ENCODE measurements at places on chromosomes 16 and 17.

DNA sequence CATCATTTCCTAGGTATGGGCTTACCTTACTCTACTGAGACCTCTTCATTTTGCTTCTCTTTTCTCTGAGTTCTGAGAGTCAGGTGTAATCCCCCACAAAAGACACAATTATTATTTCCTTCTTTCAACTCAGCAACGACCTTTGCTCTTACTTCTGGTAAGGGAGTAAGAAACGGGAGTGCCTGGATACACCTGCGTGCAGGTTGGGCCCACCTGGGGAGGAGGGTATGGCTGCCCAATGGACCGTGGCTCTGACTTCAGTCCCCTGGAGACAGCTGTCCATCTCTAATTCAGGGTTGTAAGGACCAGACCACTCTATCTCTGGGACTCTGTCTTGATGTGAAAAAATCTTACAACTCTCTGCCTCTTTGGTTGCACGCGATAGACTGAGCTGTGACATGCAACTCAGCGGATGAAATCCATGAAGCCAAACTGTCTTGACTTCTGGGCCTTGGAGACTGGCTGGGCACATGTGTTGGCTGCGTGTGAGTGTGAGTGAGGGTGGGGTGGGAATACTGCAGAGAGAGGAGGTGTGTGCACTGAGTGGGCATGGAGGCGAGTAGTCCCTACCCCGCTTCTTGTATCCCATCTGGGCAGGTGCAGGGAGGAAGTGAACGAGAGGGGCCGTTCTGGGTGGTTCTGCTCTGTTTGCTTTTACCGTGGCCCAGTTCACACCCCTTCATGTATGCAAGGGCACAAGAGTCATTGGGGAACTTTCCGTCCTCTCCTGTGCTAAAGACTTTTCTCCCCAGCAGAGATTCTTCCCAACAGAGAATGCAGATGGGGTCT is 1.2 kb downstream of the TMEM238L start:
- no peak for DNase-seq

DNA sequence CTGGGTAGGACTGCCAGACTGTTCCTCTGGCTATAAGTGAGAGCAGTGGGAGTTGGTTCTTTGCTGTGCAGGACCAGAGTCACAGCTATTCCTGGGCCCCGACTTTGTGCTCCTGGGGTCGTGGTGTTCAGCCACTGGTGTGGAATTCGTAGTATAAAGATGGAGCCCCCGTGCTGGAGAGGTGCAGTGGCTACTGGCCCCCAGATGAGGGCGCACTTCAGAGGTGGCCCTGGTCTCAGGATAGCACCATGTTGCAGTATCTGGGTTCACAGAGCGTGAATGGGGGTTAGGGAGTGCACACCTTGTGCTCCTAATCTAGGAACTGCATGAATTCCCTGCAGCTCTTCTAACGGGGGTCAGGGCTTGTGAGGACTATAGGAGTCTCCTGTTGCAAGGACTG is 21.1 kb downstream of the TANC2 start:
- no peak for DNase-seq

DNA sequence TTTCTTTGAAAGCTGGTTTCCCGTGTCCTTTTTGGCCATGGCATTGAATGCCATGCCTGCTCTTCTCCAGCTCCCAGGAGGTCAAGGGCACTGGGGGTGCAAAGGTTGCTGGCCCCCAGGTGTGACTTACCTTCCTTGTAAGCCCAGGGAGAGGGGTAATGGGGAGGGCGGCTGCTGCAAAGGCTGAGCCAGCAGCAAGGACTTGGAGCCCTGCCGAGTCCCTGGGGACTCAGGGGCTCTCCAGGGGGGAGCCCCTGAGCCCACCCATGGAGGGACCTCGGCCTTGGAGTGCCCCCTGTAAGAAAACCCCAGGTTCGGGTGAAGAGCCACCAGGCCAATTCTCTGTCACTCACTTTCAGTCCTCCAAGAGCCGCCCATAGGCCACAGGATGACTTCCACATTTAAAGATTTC is 5.9 kb upstream of the CCL22 start:
- DNase-seq = no peak

DNA sequence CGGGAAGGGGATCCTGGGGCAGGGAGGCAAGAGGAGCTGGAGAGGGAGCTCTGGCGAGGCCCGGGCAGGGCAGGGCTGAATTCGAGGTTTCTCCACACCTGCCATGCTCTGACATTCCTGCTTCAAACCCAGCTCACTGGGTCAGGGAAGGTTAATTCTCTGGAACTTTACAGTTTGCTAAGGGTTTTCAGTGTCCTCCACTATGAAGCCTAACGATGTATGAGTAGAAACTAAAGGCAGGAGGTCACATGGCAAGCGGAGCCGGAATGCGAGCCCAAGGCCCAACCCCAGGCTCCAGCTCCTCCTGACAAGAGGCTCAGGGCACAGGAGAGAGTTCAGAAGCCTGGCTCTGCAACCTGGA is 29.2 kb downstream of the DCAKD start:
- no peak for DNase-seq

DNA sequence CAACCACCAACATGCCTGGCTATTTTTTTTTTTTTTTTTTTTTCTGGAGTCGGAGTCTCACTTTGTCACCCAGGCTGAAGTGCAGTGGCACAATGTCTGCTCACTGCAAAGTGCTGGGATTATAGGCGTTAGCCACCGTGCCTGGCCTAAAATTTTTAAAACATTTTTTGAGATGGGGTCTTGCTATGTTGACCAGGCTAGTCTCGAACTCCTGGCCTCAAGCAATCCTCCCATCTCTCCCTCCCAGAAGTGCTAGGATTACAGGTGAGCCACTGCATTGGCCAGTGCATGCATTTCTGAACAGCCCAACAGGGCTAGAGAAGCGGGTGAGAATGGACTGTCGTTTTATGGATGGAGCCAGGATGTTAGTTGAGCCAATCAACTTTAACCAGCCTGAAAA is 72.4 kb downstream of the ERCC4 start:
- no peak for DNase-seq

- DNase-seq = no peak
These were observed 26.5 kb upstream of the WFIKKN2 start for GRCh38 chr17:50808888-50809287.

- DNase-seq = no peak
These were observed 8.2 kb downstream of the ADORA2B start for GRCh38 chr17:15952916-15953790.

DNA sequence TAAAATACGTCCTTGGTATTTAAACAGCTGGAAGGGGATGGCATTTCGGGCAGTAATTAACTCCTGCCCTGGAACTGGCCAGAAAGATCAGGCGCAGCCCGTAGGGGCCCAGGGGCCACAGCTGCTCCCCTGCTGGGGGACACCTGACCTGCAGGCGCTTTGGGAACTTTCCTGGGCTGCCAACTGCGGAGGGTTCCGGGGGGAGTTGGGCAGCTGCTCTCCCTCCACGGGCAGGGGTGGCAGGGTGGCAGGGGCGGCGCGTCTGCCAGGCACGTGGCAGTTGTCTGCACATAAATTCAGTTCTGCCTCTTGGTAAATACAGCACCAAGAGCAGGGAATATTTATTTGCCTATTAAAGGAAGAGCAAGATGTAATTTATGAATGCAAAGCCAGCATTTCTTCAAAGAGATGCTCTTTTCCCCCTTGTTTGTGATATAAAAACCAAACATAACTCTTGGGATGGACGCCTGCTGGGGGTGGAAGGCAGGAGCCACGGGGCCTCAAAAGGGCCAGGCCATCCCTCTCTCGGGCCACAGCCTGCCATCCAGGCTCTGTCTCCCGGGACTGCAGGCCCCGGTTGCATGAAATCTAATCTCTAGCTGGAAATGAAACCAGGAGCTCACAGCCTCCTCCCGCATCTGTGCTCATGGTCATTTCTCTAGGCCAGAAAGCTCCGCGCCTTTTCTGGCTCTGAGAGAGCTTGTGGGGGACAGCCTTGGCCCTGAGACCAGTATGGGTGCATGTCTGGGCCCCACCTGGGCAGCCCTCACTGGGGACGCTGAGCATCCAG is 29.9 kb upstream of the CHMP6 start:
- DNase-seq = no peak

- no peak for DNase-seq
These were observed 5.0 kb upstream of the PVALEF start for GRCh38 chr17:81160306-81160705.

DNA sequence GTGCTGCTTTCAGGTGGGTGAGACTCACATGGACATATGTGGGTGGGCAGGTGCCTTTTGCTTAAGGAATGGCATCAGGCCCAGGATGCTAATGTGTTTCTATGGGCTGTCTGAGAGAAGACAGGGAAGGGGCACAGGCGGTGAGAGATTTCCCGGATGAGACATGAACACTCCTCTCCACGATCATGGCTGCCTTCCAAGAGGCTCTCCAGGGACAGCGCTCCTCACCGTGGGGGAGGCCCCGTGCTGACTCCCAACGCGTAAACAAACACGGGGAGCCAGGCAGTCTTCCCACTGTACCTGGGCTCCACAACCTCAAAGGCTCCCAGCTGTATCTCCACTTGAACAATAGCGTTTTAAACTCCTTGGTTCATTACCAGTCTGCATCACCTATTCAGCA is 42.8 kb downstream of the CDK5R1 start:
- no peak for DNase-seq

GRCh38 chr16:86457501-86458148 is 52.7 kb upstream of the FOXF1 start:
- DNase-seq = no peak

GRCh38 chr17:41415833-41416335 is 8.5 kb downstream of the KRT37 start:
- no peak for DNase-seq

- DNase-seq = no peak
These were observed 45.2 kb upstream of the ZNF469 start for GRCh38 chr16:88337538-88337937.

DNA sequence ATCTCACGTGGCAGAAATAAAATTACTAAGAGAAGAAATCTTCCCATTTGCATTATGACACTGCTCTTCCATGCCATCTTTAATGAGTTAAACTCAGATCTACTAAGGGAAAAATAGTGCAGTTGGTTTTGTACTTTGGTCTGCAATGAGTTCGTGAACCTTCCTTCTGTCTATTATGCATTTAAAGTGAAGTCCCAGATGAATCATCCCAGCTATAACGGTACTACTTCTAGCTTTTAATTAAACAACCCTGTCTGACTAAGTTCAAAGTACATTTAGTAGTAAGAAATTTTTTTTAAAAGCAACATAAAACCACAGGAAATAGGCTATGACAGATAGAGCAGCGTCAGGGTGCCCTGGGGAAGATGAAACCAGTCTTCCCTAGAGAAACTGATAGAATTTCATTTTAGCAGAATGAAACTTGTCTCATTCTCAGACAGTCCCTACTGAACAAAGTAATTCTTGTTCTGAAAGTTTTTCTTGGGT is 1.8 kb downstream of the TMIGD1 start:
- DNase-seq = no peak

DNA sequence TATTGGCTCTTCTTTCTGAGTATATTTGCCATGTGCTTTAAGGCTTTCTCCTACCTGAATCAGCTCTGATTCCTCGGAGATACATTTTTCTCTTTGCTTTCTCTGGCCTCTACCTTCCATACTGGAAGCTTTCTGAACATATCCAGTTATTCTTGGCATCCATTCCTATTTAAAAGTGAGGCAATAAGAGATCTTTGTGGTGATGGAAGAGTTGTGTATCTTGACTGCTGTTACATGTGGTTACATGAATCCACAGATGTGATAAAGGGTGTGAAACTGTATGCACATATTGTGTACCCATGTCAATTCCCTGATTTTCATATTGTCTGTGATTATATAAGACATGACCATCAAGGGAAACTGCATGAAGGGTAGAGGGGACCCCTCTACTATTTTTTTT is 24.4 kb downstream of the UBE2O start:
- no peak for DNase-seq

DNA sequence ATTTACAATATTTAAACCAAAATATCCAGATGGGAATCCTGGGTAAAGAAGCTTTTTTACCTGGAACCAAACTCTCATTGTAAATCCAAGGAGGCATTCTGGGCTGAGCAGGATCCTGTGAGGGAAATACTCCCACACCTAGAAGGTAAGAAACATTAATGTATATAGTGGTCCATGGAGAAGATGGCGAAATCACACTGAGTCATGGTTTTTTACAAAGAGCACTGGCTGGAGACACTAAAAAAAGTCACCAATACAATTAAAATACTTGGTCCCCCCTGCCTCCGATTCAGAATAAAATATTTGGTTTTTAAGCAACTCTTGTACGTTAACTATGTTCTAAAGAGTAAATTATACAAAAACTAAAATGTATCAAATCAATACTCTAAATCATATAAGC is 32.9 kb downstream of the SYNRG start:
- no peak for DNase-seq

- DNase-seq = no peak
These were observed 22.4 kb downstream of the MIS12 start for GRCh38 chr17:5508810-5509209.

DNA sequence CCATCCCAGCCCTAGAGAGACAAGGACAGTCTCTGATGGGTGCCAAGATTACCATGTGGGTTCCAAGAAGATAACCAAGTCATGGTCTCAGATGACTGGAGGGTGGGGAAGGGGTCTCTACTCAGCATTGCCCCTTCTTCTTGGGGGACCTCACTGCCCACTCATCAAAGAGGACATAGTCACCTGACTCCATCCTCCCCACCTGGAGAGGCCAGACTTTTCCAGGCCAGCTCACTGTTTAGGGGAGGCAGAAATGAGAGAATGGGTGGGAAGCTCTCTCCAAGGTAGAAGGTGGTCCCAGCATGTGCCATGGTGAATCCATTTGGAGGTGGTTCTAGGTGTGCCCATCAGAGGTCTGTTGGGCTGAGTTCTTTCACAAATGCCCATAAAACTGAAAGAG is 20.7 kb upstream of the IL21R start:
- no peak for DNase-seq

GRCh38 chr17:43831633-43832032 is 1.3 kb downstream of the MPP3 start:
- DNase-seq = no peak

GRCh38 chr16:83806731-83807130 is 1.0 kb upstream of the HSBP1 start:
- DNase-seq = no peak

DNA sequence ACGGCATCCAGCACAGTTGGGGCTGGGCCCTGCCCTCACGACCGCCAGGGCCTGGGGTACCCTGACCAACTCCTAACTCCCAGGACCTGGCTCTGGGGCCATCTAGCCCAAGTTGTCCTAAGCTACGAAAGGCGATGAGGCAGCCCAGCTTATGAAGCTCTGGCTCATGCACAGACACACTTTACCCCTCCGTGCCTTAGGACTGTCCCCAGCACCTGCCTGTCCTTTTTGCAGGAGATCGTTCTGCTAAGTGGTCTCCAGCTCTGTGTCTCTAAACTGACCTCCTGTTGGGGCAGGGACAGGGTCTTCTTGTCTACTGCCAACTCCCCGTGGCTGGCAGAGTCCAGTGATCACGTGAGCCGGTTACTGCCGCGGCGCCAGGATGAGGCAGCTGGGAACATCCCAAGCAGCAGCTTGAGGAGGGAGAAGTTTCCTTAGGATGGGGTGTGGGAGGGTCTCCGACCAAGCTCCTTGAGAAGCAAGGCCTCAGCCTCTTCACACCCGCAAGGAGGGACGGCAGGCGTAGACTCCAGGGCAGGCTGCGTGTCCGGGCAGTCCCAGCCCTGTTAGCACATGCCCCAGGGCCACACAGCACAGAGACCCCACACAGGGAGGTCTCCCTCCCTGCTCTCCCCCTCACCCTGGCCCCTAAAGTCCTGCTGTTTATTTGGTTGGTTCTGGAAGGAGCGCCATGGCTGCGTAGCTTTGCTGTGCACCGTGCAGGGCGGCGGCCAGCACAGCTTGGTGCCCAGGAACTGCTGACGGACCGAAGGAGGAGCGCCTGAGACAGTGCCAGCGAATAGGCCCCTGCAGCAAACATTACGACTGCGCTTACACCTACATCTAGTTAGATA is 16.4 kb upstream of the METRNL start:
- DNase-seq = no peak

All from caudate nucleus (tissue), 63 donors.